ENCODE measurements at places on chromosomes 7 and 10.
A peak's percentile ranks its signal among the peaks of the same experiment; 100 is the strongest.

DNA sequence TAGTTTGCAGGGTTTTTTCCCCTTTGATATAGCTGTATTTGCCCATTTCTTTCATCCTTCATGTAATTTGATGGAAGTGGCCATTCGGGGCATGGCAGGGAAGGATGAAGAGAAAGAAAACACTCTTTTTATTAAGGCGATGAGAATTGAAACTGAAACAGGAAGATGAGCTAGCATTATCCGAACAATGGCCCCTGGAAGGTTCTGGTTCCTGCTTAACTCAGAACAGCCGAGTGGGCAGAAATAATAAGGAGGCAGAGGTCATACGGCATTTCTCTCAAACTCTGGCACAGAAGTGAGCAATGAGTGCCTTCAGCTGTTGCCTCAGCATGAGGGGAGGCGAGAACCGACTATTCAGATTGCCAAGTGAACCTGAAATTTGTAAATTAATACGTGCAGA, 113.2 kb upstream of the MYO3A start:
- H3K27ac ChIP-seq = no peak overlapping the region
- peak; percentile 31 for DNase-seq
- peak overlapping the region; percentile 23 for H3K4me3 ChIP-seq
- peaks cover 5% of the 10 kb centered on the region for H3K4me1 ChIP-seq

DNA sequence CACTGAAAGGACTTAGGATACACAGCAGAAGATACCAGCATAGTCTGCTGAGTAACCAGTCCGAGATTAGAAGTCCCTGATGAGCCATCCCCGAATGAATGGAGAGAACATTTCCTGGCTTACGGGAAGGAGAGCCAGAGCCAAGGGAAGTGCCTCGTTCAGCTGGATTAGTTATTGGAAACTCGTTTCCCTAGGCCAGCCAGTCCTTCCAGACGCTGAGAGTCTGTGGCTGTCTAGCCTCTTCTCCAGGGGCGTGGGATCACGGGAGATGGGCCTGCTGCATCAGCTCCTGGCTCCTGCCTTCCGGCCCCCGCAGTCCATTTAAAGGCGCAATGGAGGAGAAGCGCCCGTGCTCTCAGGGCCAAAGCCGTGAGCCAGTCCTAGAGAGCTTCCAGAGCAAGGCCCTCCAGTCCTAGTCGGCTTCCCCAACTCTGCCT, 712.8 kb downstream of the PARD3 start:
- DNase-seq = no peak
- no peak overlapping the region for H3K4me3 ChIP-seq
- H3K27me3 ChIP-seq = no peaks in the 10 kb centered on the region
- no peaks in the 10 kb centered on the region for H3K36me3 ChIP-seq
- no peak overlapping the region for H3K27ac ChIP-seq
- H3K4me1 ChIP-seq = no peaks in the 10 kb centered on the region

DNA sequence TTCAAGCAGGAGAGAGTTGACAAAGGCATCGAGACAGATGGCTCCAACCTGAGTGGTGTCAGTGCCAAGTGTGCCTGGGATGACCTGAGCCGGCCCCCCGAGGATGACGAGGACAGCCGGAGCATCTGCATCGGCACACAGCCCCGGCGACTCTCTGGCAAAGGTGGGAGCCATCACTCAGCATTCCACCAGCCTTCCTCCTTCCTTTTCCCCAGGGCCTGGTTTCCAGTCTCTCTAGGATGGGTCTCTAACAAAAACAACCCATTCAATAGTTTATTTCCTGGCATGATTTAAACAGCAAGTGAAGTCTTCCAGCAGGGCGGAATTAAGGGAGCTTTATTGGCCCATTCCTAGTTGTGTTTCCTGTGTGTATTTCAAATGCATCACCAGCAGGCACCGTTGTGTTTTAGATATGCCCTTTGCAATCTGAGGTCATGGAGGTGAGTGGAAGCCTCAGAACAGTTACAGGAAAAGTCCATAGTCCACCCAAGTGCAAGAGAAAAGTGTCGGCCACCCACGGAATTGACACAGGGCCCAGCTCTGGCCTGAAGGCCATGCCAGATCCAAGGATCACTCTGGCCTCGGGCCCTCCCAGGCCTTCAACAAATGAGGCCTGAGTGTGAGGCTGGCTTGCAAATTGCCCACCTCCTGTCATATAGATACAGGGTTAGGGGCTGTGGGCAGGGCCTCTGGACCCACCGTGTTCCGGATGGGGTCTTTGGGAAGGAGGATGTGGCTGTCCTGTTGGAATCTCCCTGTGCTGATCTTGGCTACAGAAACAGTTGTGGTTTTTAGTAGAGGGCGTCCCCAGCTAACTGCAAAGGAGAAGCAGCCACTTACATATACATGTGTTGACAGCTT, 46.9 kb upstream of the TRIM8 start:
- no peak for DNase-seq
- no peak overlapping the region for H3K27ac ChIP-seq
- peaks cover 69% of the 10 kb centered on the region for H3K36me3 ChIP-seq
- H3K4me3 ChIP-seq = no peak overlapping the region
- no peaks in the 10 kb centered on the region for H3K27me3 ChIP-seq
- no peaks in the 10 kb centered on the region for H3K4me1 ChIP-seq

DNA sequence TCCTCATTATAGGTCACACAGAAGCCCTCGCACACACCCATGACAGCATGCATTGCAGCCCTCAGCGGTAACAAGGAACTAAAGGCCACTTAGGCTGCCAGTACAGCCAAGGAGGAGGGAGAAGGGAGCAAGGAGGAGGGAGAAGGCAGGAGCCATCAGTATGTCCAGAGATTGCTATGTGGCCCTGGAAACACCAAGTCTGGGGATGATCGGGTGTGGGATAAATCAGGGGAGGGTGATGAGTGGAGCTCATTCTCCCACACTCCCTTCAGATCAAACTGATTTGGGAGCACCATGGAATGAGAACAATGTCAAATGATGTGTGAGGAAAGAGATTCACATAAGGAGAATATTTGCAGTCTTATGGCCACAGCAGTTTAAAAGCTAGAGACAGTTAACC, 350.9 kb downstream of the TNS3 start:
- H3K27me3 ChIP-seq = no peaks in the 10 kb centered on the region
- no peaks in the 10 kb centered on the region for H3K36me3 ChIP-seq
- peaks cover 14% of the 10 kb centered on the region for H3K4me1 ChIP-seq
- H3K27ac ChIP-seq = no peak overlapping the region
- no peak for DNase-seq

DNA sequence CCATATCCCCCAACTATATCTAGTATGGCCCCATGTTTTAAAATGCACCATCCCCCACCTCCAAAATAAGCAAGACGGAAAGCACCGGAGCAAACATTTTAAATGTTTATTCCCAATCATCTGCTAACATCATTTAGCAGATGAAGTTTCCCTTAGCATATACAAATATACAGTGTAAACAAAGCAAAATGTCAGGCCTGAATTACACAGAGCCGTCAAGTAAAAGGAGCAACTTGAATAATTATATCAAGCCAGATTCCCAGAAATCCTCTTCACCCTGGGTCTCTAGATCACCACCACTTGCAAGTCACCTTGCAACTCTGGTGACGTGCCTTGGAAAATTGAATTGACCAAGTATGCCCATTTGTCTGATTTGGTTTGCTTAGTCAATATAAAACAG, 91.6 kb upstream of the COL1A2 start:
- no peak overlapping the region for H3K27ac ChIP-seq
- H3K36me3 ChIP-seq = no peaks in the 10 kb centered on the region
- DNase-seq = no peak

- no peak overlapping the region for H3K4me3 ChIP-seq
- DNase-seq = no peak
- H3K27ac ChIP-seq = no peak overlapping the region
- H3K36me3 ChIP-seq = no peaks in the 10 kb centered on the region
- no peaks in the 10 kb centered on the region for H3K4me1 ChIP-seq
- H3K27me3 ChIP-seq = no peaks in the 10 kb centered on the region
Measured at GRCh38 chr7:47045207-47046051, 536.5 kb downstream of the TNS3 start.

- H3K4me1 ChIP-seq = no peaks in the 10 kb centered on the region
- DNase-seq = no peak
- H3K36me3 ChIP-seq = no peaks in the 10 kb centered on the region
- no peaks in the 10 kb centered on the region for H3K27me3 ChIP-seq
Measured at GRCh38 chr10:126073606-126074005, 177.2 kb downstream of the FANK1 start.

- no peaks in the 10 kb centered on the region for H3K36me3 ChIP-seq
- no peak for DNase-seq
- H3K4me3 ChIP-seq = no peak overlapping the region
- no peaks in the 10 kb centered on the region for H3K27me3 ChIP-seq
- no peak overlapping the region for H3K27ac ChIP-seq
Measured at GRCh38 chr7:14207138-14207537, 217.7 kb upstream of the ETV1 start.

GRCh38 chr10:108392286-108392685, 1227.8 kb upstream of the SORCS1 start:
- H3K36me3 ChIP-seq = no peaks in the 10 kb centered on the region
- H3K27ac ChIP-seq = no peak overlapping the region
- DNase-seq = no peak
- H3K4me3 ChIP-seq = no peak overlapping the region
- no peaks in the 10 kb centered on the region for H3K27me3 ChIP-seq
- no peaks in the 10 kb centered on the region for H3K4me1 ChIP-seq

DNA sequence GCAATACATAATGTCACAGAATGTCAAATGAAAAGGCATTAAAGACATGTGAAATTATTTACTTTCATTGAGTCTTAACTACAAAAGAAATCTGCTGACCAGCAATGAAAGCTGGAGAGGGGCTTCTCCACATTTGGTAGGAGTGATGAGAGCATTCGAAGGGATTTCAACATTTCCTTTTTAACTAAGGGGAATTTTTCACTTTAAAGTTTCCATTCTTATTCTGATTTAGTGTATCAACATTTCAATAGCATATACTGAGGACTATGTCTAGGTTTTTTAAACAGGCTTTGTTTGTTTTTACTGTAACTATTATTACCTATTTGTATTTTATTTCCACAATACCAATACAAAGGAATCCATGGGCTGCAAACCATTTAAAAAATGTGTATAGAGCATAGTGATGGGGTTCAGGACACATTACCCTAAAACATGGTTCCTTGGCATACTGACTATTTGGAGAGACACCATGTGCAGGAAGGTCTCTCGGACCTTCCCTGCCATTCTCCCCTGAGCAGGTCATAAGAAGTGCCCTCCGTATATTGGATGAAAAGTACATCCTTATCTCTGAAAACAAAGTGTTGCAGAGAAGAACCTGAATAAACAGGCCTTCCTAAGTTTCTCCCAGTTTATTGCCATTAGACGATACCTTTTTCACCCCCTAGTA, 278.7 kb downstream of the DOCK4 start:
- no peak overlapping the region for H3K4me3 ChIP-seq
- H3K4me1 ChIP-seq = no peaks in the 10 kb centered on the region
- no peak for DNase-seq
- H3K36me3 ChIP-seq = no peaks in the 10 kb centered on the region
- H3K27ac ChIP-seq = no peak overlapping the region

DNA sequence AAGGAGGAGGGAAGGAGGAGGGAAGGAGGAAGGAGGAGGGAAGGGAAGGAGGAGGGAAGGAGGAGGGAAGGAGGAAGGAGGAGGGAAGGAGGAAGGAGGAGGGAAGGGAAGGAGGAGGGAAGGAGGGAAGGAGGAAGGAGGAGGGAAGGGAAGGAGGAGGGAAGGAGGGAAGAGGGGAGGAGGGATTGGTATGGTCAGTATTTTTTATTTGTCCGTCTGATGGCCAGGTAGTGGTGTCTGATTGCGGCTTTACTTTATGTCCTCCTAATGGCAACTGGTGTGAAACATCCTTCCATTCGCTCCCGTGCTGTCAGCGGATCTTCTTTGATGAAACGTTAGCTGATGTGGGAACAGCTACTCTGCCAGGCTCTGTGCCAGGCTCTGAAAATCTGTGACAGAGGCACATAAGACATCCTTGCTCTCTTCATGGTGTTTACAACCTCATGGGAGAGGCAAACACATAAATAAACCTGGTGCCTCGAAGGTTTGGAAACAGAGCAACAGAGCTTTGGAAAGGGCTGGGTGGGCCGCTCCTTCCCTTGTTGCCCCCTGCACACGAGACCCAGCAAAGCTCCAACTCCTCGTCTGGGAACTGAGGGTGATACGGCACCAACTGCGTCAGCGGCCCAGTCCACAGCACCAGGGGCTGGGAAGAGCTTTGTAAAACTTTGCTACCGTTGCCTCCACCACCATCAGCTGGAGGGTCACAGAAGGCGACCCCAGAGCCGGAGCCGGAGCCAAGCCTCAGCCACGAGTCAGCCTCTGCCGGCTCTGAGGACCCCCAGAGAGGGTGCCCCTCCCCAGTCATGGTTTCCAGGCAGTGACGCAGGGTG, 40.3 kb downstream of the PDGFA start:
- no peak overlapping the region for H3K4me3 ChIP-seq
- DNase-seq = no peak
- no peak overlapping the region for H3K27ac ChIP-seq
- no peaks in the 10 kb centered on the region for H3K27me3 ChIP-seq

GRCh38 chr7:44391171-44391570, 65.8 kb upstream of the CAMK2B start:
- H3K27me3 ChIP-seq = no peaks in the 10 kb centered on the region
- H3K27ac ChIP-seq = no peak overlapping the region
- no peak for DNase-seq
- peaks cover 2% of the 10 kb centered on the region for H3K36me3 ChIP-seq

DNA sequence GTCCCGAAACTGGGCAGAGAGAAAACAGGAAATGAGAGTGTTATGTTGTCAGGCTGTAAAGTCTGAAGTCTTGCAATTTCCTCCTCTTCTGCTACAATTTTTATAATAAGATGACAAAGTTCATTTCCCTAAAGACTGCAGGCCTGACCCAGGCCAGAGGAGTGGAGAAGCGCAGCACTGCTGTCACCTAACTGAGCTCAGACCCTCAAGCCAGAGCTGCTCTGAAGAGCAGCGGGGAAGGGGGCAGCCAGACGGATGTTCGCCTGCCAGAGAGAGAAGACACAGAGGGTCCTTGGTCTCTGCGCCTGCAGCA, 12.6 kb upstream of the AOAH start:
- H3K4me1 ChIP-seq = peaks cover 12% of the 10 kb centered on the region
- no peaks in the 10 kb centered on the region for H3K27me3 ChIP-seq
- DNase-seq = peak; percentile 55

- H3K4me3 ChIP-seq = no peak overlapping the region
- no peak for DNase-seq
- H3K4me1 ChIP-seq = peaks cover 20% of the 10 kb centered on the region
- H3K27me3 ChIP-seq = no peaks in the 10 kb centered on the region
- peaks cover 52% of the 10 kb centered on the region for H3K36me3 ChIP-seq
Measured at GRCh38 chr10:35565602-35566081, 39.5 kb upstream of the GJD4 start.

- no peak overlapping the region for H3K4me3 ChIP-seq
- H3K36me3 ChIP-seq = no peaks in the 10 kb centered on the region
- H3K4me1 ChIP-seq = no peaks in the 10 kb centered on the region
- no peak overlapping the region for H3K27ac ChIP-seq
- no peaks in the 10 kb centered on the region for H3K27me3 ChIP-seq
Measured at GRCh38 chr7:75946207-75946855, 31.4 kb downstream of the POR start.

GRCh38 chr10:72407471-72407870, 52.8 kb upstream of the DNAJB12 start:
- H3K36me3 ChIP-seq = no peaks in the 10 kb centered on the region
- no peak for DNase-seq
- H3K27me3 ChIP-seq = no peaks in the 10 kb centered on the region
- no peak overlapping the region for H3K27ac ChIP-seq
- no peak overlapping the region for H3K4me3 ChIP-seq
